ENCODE measurements at places on chromosomes 6 and 20.

DNA sequence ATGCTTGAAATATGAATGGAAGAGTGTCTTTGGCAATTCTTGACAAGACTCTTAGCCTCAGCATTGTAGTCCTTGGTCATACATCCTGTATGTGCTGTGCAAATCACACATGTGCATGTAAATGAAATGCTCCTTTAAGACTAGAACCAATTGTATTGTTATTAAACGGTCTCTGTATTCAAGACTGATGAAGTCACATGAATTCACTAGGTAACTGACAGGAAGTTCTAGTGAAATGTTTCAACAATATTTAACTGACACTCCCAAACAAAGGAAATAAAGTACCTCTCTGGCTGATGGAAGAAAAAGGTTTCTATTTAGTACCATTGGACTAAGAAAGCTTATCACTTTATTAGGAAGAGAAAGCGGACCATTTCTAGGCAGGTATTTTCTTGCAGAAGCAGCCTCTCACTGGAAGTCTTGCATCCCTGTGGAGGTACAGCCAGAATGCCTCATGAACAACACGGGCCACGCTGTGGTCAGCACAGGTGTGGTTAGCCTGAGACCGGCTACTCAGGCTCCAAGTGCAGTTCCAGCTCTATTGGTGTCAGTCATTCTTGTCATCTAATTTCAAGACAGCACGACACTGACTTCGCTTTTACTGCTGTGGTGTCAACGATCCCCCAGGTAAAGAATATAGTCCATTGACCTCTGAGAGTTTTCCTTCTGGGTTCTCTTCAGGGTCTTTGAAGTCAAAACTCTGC lies 17.3 kb downstream of the PPP1R3G start:
- DNase-seq = no peak

- DNase-seq = no peak
Observed at GRCh38 chr20:11170025-11170424, 496.2 kb upstream of the JAG1 start.

GRCh38 chr6:162313922-162314660 lies 413.5 kb downstream of the PRKN start:
- DNase-seq = no peak

DNA sequence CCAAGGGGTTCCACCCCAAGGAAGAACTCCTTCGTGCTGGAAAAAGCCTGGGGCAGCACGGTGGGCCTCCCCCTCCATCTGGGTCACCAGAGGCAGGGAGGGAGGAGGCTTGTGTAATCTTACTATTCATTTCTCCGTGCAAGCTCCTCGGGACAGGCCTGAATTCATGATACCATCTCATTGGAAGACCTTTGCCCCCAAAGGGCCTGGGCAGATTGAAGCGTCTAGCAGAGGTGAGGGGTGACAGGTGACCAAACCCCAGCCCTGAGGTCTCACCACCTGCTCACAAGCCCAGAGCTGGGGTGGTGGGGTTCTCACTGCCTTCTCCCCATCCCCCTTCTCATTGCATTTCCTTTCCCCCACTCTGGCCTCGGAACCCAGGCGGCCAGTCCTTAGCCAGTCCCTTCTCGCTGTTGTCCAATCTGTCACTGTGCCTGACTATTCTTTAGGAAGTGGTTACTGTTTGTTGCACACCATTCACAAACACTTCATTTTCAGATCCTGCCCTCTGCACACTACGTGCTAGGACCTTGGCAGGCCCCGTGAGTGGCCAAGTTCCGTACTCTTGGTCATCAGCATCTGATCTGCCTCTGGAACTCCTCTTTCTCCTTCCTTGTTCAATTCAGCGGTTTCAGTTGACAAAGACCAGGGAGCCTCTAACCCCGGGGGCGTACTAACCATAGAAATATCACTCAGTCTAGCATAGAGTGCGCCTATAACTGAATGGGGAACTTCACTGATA lies 137.1 kb downstream of the LY86 start:
- DNase-seq = no peak

GRCh38 chr6:166492092-166492741 lies 94.3 kb downstream of the RAMACL start:
- DNase-seq = no peak

GRCh38 chr6:132079286-132079685 lies 128.1 kb upstream of the CCN2 start:
- DNase-seq = no peak

DNA sequence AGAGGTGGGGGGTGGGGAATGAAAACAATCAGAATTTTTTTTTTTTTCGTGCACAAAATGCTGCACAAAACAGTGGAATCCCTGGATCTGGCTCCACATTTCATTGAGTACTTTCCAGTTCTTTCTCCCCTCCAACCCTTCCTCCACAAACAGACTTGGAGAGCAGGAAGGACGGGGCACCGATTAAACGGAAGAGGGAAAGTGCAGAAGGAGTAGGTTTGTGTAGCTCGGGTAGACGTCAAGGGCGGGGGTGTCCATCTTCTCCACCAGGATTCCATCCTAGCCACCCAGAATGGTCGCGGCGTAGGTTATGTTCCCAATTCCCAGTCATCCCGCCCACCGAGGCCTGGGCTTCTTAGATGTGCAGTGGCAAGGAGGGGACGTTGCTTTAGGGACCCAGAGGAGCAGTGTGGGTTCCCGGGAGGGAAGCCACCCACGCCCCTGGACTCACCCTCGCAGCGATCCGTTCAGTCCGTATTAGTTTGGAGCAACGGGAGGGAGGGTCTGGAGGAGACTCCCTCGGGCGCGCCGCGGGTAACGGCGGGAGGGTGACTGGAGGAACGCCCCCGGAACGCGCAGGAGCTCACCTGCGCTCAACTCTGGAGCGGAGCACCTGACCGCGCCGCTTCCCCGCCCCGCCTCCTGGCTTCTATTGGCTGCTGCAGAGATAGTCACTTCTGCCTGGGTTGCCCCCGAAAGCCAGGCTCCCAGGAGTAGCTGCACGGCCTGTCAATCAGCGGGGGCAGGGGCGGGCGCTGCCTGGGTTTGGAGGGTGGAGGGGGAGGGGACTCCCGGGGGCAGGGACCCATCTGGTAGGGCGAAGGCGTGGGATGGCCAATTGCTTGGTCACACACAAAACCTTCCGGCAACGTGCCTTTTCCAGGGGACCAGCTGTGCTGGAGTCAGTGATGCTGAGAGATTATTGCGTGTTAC lies at the start of gene ENPP5:
TSS of gene ENPP5 (minus strand) at position 624 of the 933 bp plus-strand sequence. CDS start 2,718 bp downstream, outside the sequence.
- DNase-seq = peak; percentile 71

GRCh38 chr6:139640448-139640847 lies 266.0 kb upstream of the CITED2 start:
- DNase-seq = no peak

DNA sequence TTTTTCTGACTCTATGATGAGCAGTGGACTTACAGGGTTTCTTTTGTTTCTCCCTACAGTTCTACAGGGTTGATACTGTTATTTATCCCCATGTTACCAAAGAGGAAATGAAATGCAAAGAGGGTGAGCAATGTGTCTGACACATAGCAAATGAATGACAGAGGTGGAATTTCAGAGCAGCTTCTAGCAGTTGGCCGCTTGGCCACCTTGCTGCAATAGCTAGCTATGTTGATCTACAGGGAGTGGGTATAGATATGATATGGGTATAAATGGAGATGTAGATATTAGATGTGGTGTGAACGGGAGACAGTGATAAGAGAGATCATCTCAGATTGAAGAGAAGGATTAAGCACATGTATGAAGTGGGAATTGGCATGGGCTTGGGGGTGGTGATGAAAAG lies 10.9 kb upstream of the SLC22A3 start:
- DNase-seq = no peak

DNA sequence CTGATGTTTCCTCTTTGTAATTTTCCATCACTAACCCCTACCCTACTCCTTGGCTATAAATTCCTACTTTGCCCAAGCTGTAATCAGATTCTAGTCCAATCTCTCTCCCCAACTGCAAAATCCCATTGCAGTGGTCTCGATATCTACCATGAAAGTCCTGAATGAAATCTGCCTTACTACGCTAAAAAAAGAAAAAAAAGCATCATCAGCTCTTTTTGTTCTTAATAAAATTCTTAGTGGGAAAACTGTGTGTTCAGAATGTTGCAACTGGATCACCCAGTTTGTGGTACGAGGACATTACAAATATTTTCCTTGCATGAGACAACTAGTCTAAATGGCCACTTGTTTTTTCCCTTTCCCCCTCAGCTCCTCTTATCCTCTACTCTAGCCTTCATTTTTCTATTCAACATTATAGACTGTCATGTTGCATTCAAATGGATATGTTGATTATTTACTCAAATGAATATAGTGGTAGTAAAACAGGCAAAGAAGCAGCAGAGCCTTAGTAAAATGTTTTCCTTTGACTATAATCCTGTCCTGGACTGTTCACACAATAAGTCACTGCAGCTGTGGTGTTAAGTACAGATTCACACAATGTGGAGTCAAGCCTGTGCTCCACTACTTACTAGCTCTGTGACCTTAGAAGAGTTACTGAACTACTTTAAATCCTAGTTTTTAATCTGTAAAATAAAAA lies 527.1 kb upstream of the MARCKS start:
- no peak for DNase-seq

GRCh38 chr6:140068801-140069200 lies 694.4 kb upstream of the CITED2 start:
- no peak for DNase-seq
